ENCODE measurements at places on chromosomes 12 and 14.

DNA sequence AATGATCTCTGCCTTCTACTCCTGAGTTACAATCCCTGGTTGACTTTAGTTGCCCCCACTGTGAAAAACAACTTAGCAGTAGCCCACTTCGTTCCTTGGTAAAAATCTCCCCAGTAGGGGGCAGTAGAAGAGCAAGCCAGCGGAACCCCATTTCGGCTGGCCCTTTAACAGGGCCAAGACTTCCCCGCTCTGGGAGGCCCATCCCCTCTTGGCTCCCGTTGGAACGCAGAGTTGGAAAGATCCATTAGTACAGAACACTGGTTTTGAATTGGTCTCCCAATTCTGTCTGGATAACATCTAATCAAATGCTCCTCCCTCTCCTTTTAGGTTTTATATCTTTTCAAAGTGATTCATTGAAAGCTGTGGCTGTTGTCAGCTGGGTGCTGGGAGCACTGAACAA lies 1133.3 kb downstream of the BCL11B start:
- peak; percentile 62 for DNase-seq

DNA sequence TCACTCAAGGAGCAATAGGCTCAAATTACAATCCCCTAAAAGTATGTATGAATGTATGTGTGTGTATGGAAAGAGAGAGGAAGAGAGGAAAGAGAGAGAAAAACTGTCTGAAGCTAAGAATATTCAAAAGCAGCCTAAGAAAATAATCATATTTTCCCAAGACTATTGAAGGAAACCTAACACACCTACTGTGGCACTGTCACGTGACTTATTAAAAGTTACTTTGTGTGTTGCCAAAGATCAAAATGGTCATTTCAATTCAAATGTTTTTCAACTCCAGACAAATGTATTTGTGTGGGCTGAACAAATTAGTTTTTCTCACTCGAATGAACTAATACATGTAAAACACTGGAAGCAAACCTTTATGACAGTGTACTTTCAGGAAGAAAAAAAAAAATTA lies 368.9 kb upstream of the RPL10L start:
- DNase-seq, result no peak

GRCh38 chr12:121232977-121233627 lies 23.2 kb downstream of the P2RX4 start:
- DNase-seq, result no peak

GRCh38 chr14:57362361-57362760 lies 28.0 kb upstream of the NAA30 start:
- DNase-seq, result no peak

DNA sequence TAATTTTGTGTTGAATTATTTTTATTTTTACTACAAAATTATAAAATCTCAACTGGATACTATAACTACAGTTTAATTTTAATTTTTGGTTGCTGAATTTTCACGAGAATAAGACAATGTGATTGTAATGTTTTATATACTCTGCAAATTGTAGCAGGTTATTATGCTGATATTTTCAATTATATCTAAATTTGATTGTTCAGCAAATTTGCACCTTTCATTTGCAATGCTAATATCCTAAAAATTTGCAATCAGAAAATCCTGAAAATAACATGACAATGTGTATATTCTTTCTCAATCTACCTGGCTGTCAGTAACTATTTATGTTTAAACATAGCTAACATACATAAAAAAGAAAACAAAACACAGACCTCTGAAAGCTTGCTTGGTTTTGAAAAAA lies 932.2 kb upstream of the LRFN5 start:
- DNase-seq, result no peak

- DNase-seq, result no peak
Measured at GRCh38 chr14:68513838-68514607, 278.8 kb downstream of the ZFP36L1 start.

DNA sequence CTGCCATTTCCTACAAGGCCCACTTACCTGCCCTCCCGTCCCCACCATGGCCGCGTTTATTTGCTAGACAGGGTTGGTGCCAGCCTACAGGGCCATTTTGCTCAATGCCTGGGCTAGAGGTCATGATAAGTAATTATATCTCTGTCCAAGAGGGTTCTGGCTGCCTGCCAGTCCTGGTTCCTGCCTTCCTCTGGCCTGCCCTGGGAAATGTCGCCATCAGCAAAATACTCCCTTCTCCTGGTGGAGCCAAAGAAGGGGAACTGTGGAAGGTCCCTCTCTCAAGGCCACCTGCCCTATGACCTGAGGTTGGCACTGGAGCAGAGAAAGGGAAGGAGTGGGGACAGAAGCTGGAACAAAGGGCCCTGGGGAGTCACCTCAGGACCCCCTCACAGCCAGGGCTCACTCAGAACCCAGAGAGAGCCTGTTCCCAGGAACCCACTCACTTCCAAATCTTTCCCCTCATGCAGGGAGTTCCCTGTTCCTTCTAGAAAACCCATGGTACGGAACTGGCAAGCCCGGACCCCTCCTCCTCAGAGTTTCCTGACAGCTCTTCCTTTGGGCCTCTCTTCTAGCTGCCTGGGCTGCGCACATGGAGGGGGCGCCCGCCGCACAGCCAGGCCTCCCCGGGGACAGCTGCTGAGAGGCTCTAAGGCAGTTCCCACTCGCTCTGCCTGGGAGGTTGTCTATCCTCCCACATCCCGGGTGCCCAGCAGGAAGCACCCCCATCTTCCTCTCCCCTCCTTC lies 280.5 kb downstream of the DPF3 start:
- DNase-seq, result no peak

Data from activated T-cell treated with anti-CD3 and anti-CD28 coated beads for 4 hours (primary cell).